ENCODE measurements at places on chromosomes 2 and 18. TPM values are rescaled to one million over a fixed set of nuclear protein-coding genes. Genes with fewer than 3 reads are reported as not detected.

TMEM182 gene
- total RNA-seq, result 1.7 TPM

BCL2 gene
- total RNA-seq, result 56.6 TPM

MYL12B gene
- 505 TPM for total RNA-seq

LIMS3 gene
- total RNA-seq, result not detected

CRYGD gene
- total RNA-seq, result not detected

PKP4 gene
- total RNA-seq, result 47.4 TPM

TRIM54 gene
- not detected for total RNA-seq

KCNK3 gene
- total RNA-seq, result 5.6 TPM

SLC38A11 gene
- 2.1 TPM for total RNA-seq

AMER3 gene
- not detected for total RNA-seq

GPR155 gene
- 6.5 TPM for total RNA-seq

CHRNG gene
- total RNA-seq, result not detected

TSPYL6 gene
- not detected for total RNA-seq

BOLA3 gene
- 56.4 TPM for total RNA-seq

ARHGAP25 gene
- total RNA-seq, result 7.3 TPM

POMC gene
- total RNA-seq, result 6.0 TPM

SLC16A14 gene
- total RNA-seq, result 2.2 TPM

SLC14A1 gene
- total RNA-seq, result 9.8 TPM

CBLN2 gene
- not detected for total RNA-seq

KLHL30 gene
- 0.88 TPM for total RNA-seq

NT5DC4 gene
- total RNA-seq, result not detected

OSBPL6 gene
- 0.68 TPM for total RNA-seq

COX7A2L gene
- total RNA-seq, result 125 TPM

Data from subcutaneous adipose tissue (tissue), 4 donors.